T-helper 1 cell (primary cell): ENCODE measurements at places on chromosomes 2 and 18.

- DNase-seq, result no peak
Measured at GRCh38 chr2:113376253-113376912, 61.1 kb upstream of the ZNG1B start.

DNA sequence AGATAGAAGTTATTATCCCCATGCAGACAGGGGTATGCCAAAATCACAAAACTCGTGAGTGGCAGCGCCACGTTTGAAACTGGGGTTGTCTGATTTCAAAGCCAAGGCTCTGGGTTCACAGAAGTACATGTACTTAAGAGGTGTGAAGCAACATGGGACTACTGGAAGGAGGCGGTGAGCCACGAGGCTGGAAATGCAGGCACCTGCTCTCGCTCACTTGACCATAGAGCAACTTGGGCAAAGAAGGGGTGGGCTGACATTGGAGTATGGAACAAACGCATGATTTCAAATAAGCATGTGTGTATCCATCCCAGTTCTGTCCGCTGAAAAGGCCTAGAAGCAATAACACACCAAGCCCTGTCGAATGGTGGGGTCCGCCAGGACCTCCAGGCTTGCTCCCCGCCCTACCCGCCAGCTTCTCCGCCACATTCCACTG, 593 bp upstream of the ACTR2 start:
- DNase-seq, result no peak

- no peak for DNase-seq
Measured at GRCh38 chr18:46250812-46251173, 146.6 kb downstream of the HAUS1 start.

DNA sequence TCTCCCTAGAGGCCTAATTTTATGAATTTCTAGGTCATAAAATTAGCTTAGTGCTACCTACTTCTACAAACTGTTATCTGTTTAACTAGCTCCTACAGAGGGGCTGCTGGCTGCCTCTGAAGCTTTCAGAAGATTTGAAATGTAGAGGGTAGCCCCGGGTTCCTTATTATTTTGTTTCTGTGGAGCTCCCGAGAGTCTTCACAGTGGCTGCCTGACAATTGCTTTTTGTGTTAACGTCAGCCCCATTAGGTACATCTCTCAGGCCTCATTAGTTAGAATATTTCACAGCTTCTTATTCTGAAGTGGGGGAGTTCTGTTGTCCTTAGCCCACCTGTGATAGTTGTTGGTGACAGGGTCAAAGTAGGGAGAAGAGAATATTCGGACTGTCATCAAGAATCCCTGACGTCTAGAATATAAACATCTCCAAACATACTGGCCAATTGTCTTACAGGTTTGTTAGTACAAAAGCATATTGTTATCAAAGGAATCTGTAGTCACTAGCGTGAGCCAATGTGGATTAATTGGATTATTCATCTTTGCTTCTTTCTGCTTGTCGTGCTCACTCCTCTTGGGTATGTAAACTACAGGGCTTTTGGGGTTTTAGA, 77.5 kb downstream of the DIS3L2 start:
- no peak for DNase-seq

GRCh38 chr2:203857656-203858055, 9.9 kb upstream of the CTLA4 start:
- no peak for DNase-seq

DNA sequence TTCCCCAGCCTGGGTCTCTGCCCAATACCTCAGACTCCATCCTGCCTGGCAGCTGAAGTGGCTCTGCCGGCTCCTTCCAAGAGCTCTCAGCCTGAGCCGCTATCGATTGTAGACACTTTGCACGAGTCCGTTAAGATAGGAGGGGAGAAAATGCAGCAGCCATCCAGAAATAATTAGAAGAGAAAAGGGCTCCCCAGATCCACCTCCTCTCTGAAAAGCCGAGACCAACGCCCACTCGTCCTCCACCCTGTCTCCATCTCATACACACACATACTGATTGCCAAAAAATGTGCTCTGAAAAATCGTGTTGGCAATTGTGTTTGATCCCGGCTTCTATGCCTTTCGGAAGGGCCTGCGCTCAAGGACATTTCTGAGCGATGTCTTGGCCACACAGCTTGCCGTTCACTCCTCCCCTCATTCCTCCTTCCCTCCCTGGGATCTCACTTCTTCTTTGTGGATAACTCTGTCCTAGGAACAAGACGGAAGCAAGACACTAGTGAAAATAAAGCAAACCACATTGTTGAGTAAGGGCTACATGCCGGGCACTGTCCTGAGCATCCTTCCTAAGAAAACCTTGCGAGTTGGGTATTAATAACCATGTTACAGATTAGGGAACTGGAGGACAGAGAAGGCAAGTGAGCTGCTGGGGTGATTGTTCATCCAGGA, 372.8 kb upstream of the MYT1L start:
- DNase-seq, result no peak

- no peak for DNase-seq
Measured at GRCh38 chr2:217392930-217393584, 533.2 kb upstream of the TNP1 start.

GRCh38 chr18:57942493-57942892, 101.5 kb upstream of the NEDD4L start:
- no peak for DNase-seq

DNA sequence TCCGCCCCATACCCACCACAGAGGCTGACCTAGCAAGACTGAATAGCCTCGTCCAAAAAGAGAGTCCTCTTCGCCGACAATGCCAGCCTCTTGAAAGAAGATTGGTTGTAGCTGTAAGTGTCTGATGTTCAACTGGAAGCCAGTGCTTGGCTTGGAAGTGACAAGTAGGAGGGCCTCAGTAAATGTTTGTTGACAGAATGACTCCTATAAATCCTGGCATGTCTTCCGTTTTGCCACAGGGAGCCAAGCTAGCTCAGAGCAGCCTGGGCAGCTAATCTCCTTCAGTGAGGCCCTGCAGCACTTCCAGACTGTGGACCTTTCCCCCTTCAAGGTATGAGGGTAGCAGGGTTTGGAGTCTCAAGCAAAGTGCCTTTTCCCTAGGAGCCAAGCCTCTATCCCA, 14.9 kb downstream of the ELMOD3 start:
- DNase-seq, result no peak

- no peak for DNase-seq
Measured at GRCh38 chr2:43265001-43265400, 38.6 kb upstream of the ZFP36L2 start.

DNA sequence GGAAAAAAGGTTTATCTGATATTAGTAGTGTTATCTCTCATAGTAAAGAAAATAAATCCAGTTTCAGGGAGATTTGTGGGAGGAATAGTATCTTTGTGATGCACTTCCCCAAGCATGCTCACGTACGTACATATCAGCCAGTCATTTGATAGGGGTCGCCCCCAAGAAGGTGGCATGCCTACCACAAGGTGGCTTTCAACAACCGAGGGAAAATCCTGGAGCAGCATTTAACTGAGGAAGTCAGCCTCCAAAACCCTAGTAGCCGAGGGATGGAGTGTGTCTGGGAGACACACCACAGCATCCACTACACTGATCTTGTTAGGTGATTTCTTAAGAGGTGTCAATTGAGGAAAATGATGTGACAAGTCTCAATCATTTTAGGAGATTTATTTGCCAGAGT, 623.9 kb downstream of the NYAP2 start:
- DNase-seq, result no peak

- DNase-seq, result no peak
Measured at GRCh38 chr2:217935235-217935879, 67.4 kb downstream of the TNS1 start.

DNA sequence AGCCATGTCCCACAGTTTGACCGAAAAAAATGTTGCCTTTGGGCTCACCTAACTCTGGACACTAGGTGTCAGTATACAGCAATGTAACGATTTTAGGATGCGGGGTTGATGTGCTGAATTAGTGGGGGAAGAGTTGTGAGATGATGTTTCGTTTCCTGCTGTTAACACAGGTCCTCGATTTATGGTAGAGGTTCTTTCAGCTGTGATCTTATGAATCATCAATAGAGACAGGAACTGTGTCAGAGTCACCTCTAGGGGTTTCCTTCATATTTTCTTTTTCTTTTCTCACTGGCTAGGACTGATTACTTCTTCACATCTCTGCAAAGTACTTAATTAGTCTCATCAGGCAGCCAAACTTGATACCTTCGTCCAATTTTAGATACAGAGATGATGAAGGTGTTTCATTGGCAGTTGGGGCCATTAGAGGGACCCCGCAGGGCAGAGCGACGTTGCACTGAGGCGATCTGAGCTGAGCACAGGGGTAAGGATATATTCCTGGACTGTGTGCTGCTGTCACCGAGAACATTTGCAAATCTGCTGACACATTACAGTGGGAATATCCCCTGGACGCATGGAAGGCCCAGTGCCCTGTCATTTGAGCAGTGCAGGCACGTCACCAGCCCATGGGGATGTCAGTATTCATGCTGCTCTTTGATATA, 10.2 kb upstream of the MMADHC start:
- DNase-seq, result peak; percentile 31

DNA sequence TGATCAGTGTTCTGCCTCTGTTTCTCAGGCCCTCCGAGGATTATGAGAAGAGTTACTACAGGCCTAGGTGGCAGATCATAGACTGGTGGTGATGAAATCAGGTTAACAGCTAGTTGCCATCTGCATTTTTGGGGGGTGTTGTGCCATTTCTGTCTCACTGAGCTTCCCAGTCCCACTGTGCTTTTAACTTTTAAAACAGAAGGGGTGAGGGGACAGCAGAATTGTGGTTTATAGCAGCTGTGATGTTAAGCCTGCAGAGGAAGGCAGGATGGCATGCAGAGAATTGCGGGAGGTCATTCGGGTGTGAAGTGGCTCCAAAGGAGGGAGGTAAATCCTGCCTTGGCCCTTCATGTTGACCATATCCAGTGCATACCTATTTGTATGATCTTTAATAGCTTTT, 5.0 kb downstream of the CAB39 start:
- DNase-seq, result no peak

- no peak for DNase-seq
Measured at GRCh38 chr2:60100034-60100433, 453.4 kb downstream of the BCL11A start.

DNA sequence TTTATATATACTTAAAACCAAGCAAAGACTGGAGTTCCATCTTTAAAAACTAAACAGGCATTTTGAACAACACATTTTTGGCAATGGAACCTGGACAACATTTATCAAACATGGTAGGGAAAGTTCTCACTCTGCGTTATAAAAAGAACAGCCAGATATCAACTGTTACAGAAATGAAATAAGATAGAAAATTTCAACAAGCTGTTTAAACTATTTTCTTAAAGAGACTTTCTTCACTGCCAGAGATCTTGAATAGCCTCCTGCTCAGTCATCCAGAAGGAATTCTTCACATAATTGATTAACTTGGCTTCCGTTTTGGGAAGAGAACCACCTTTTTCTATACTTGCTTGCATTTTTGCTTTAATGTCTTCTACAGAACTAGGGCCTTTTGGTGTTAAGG, 166.0 kb upstream of the PIK3C3 start:
- no peak for DNase-seq

DNA sequence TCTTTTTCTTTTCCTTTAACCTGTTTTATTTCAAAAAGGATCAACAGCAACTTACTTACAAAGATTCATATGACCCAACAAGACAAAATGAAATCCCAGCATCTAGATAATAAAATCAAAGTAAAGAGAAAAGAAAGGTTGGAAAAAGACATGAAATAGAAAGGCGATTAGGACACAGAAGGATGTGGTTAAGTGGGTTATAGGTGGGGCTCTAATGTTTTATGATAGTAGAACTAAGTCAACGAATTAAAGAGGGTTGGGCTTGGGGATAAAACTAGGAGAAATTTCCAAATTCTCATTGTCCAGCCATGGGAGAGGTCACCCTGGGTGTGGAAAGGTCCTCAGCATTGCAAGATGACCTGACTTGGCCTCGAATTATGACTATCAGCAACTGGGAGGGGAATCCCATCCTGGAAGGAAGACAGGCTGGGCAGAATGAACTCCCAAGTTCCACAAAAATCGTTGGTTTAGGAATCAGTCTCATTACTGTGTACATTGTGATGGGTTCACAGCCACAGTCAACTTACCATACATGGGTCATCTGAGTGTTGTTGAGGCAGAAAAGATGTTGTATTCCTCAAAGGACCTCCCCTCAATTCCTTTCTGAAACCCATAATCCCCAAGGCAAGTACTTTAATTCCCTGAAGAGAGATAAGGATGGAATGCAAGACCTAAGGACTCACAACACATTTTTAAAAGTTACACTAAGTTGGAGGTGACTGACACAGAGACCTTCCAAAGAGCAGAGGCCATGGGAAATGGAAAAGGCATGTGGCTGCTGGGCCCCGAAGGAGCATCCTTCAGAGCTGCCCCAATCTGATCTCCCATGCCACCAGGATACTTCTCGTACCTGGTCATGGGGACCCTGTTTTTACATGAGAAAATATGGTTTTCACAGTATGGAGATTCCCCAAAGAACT, 167.6 kb downstream of the UXS1 start:
- no peak for DNase-seq

- DNase-seq, result no peak
Measured at GRCh38 chr2:129879614-129880180, 99.8 kb upstream of the RAB6C start.

GRCh38 chr18:47166294-47166693, 9.9 kb downstream of the IER3IP1 start:
- DNase-seq, result no peak

GRCh38 chr2:123495241-123495640, 529.8 kb upstream of the CNTNAP5 start:
- no peak for DNase-seq

- no peak for DNase-seq
Measured at GRCh38 chr2:181910028-181910831, 18.7 kb downstream of the ITPRID2 start.

GRCh38 chr2:99348173-99348572, 11.0 kb downstream of the EIF5B start:
- DNase-seq, result no peak

GRCh38 chr2:6627316-6627715, 238.4 kb downstream of the CMPK2 start:
- no peak for DNase-seq

- no peak for DNase-seq
Measured at GRCh38 chr2:72920318-72921087, 3.2 kb downstream of the EMX1 start.

- no peak for DNase-seq
Measured at GRCh38 chr2:222296911-222297599, 1.7 kb downstream of the PAX3 start.

- DNase-seq, result no peak
Measured at GRCh38 chr2:126299469-126299976, 356.4 kb upstream of the GYPC start.

- DNase-seq, result no peak
Measured at GRCh38 chr2:44093970-44094369, 74.7 kb upstream of the PPM1B start.

GRCh38 chr2:215831296-215831913, 181.9 kb downstream of the MREG start:
- no peak for DNase-seq

DNA sequence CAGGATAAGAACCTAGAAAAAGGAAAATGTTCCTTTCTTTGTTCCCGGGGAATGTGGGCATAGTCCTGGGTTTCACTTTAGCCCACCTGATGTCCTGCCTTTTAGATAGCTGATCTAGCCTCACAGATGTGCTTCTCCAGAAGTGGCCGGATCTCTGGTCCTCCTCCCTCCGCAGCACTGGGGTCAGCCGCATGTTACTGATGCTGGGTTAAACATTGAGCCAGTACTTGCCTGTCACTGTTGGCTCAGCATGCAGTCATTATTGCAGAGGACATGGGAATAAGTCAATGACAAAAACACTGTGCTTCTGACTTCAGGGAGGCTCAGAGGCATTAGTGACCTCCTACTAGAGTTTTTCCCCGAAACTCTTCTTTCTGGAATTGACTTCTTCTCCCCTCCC, 27.6 kb downstream of the NCK2 start:
- no peak for DNase-seq
